ENCODE measurements at places on chromosomes 5 and 9.

DNA sequence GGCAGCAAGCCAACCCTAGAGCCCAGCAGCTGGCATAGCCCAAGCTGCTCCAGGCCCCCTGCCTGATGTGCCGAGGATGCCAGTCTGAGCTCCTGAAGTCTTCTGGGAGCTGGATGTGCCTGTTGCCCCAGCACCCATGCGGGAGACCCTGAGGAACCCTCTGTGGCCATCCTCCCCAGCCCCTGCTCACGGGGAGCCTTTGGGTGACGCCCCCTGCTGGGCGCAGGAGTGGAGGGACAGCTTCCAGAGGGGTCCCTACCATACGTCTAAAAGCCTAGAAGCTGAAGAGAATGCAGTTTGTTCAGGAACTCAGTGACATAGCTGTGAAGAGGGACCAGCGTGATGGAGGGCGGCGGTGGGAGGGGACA, 33.1 kb upstream of the MVB12B start:
- DNase-seq: no peak

DNA sequence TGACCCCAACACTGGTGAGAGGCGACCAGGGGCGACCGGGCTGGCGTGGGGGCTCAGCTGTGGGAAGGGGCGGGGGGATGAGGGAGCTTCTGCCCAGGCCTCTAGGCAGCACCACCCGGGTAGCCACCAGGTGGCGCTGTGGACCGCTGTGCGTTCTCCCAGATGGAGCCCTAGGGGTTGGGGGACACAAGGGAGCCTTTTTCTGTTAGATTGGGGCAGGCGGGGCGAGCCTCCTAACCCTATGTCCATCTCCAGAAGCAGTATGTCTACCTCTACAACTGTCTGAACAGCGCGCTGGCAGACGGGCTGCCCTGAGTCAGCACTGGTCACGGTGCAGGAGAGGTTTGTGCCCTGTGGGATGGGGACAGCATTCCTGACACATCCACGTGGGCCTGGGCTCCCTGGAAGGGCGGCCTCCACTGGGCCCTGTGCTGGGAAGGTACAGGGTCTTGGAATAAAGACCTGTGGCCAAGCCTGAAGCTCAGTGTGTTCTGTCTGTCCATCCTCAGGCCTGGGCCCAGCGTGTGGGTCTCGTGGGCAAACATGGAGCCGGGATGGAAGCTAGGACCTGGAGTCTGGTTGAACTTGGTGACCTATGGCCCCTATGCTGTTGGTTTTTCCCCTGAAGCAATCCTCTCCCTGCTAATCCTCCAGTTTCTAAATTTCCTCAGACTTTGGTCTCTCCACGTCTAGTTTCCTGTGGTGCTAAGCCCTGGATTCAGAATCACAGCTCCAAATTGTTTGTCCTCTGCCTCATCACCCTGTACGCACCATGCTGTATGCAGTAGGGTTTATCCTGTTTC, 23.1 kb upstream of the SPTLC1 start:
- peak; percentile 69 for DNase-seq

- DNase-seq: peak; percentile 26
These were observed 213.3 kb upstream of the FBXL7 start for GRCh38 chr5:15286650-15287049.

DNA sequence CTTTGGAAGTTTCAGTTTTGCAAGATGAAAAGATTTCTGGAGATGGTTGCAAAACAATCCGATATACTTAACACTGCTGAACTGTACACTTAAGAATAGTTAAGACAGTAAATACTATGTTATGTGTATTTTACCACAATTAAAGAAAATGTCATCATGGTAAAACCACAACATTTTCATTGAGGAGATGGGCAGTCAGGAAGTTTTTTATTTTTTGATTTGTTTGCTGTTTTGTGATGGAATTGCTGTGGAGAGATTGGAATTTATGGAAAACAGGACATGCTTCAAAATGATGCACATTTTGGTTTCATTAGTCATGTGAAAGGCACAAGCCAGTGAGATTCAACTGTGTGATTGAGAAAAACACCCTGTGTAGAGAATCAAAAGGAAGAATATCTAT, 90.5 kb upstream of the AGXT2 start:
- DNase-seq: no peak

DNA sequence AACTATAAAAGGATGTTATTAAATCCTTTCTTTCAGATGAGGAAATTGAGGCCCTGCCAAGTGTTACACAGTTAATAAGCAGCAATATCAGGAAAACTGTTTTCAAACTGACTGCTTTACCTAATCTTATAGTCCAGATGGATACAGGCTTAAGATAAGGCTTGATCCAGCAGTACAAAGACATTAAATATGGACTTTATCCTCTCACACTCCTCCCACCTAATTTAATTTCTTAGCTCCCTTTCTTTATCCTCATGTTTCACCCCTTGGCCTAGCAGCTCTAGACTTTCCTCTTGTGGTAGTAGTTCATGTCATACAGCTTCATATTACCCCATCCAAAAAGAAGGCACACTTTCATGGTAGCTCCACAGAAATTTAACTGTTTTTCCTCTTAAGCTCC, 164.5 kb downstream of the BAAT start:
- no peak for DNase-seq

DNA sequence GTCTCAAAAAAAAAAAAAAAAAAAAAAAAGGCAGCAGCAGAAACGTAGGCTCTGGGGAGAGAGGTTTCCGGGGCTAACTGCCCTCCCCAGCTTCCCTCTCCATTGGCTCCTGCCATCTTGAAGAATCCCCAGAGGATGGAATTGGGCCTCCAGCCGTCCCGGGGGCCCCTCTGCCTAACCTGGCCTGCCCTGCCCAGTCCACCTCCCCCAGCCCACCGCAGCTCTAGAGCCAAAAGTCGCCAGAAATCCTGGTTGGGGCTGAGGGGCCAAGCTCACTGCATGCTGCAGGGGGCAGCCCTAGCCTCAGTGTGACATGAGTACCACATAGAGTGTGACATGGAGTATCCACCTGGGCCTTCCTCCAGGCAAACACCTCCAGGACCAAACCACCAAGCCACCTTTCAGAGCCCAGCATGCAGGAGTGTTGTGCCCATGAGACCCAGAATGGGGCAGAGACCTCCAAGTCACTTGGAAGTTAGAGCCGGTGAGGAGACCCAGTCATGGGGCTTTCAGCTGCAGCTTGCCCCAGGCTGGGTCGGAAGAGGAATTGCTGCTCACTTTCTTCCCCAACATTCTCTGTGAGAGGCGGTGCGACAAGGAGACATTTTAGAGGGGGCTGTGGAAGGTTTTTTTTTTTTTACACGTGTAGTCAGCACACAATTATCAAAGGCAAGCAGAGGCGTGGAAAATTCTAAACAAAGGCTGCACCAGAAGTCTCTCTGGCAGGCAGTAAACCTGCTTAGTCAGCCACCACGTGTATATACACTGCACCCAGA, 17.6 kb downstream of the CD74 start:
- no peak for DNase-seq

DNA sequence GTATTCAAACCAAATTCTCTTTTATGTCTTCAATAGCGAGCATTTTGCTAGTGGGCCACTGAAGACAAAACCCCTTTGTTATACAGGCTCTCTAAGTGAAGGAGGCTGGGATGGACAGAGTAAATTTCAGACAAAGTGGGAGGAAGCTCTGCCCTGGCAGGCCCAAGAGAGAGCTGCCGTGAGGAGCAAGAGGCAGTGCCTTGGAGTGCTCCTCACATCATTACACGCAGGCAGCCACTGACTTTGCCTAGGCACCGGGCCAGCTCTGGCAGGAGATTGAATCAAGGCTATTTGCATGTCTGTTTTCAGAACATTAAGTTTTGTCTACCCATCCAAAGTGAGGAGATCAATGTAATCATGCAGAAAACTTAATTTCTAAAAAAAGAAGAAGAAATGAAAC, 167.7 kb downstream of the CCDC192 start:
- peak; percentile 41 for DNase-seq

- no peak for DNase-seq
These were observed 125.8 kb upstream of the SLC25A48 start for GRCh38 chr5:135708481-135709207.

GRCh38 chr5:132410451-132411303, 41.2 kb downstream of the SLC22A5 start:
- DNase-seq: peak; percentile 79

GRCh38 chr9:8613346-8613825, 813.8 kb upstream of the DMAC1 start:
- DNase-seq: no peak

DNA sequence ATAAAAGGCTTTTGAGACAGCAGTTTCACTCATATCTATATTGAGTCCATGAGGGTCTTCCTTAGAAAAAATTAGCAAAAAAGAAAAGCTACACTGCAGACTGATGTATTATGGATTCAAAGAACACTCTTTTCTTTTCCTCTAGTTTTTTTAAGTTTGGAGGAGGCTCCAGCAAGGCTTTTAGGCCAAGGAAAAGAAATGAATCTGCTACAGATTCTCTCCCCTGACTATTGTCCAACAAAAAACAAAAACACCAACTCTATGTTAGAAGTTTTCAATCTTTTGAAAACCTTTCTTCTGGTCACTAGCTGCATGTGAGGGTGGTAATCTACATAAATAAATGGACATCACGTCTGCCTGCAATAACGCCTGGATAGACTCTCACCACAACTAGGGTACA, 310.4 kb downstream of the ARL15 start:
- no peak for DNase-seq

DNA sequence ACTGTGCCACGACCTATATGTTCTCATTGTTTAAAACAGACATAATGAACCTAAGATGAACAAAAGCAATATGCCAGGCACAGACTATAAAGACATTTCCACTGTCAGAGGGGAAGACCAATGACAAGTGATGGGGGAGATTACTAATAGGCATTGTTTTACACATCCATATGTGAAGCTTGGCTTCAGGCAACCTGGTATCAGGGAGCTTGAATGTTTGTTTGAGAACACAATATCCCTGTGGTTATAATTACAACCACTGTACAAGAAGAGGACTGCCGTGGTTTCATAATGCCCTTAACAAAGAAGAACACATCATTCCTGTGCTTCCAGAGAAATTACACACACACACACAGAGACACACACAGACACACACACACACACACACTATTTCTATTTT, 385.7 kb downstream of the BNC2 start:
- DNase-seq: no peak

DNA sequence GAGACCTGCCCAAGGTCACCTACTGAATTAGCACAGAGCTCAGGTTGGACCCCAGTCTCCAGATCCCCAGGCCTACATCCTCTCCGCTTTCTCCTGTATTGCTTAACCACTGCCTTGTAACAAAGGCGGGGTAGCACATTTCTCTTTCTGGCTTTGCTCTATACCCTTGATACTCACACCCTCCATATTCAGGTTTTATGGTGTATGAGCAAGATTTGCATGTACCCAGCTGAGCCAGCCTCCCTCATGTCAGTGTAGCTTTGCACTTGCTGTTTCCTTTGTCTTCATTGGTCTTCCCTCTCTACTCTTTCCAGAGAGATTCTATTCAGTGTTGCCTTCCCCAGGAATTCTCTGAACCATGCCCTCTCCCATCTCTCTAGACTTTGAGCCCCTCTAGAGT, 19.6 kb upstream of the ZCCHC7 start:
- no peak for DNase-seq

- DNase-seq: no peak
These were observed 183.2 kb upstream of the POU5F2 start for GRCh38 chr5:93924628-93925027.

DNA sequence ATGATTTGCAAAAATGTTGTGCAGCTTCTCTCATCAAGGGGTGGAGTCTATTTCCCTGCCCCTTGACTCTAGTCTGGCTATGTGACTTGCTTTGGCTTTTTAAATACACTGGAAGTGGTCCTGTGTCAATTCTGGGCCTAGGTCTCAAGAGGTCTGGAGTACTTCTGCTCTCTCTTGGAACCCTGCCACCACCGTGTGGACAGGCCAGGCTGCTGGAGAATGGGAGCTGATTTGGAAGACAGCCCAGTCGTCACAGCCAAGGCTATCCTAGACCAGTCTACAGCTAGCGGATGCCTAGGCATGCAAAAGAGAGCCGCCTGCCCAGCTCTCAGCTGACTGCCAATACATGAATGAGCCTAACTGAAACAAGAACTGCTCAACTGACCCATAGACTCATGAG, 56.7 kb upstream of the CLINT1 start:
- DNase-seq: peak; percentile 77

DNA sequence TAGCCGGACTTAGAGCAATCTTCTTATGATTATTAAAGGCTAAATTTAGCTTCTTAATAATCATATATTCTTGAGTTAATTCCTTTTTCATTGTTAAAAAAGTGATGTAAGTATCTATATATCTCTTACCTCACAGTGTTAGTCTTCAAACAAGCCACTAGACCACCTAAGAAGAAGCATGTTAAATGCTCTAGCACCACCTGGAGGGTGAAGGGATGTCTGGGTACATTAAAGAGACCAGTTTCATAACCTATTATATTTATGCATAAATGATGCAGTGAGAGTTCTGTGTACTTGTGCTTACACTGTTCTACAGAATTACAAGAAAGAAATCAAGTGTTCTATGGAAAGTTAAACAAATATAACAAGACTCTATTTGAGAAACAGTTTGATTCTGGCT, 55.9 kb upstream of the SLCO6A1 start:
- DNase-seq: no peak

DNA sequence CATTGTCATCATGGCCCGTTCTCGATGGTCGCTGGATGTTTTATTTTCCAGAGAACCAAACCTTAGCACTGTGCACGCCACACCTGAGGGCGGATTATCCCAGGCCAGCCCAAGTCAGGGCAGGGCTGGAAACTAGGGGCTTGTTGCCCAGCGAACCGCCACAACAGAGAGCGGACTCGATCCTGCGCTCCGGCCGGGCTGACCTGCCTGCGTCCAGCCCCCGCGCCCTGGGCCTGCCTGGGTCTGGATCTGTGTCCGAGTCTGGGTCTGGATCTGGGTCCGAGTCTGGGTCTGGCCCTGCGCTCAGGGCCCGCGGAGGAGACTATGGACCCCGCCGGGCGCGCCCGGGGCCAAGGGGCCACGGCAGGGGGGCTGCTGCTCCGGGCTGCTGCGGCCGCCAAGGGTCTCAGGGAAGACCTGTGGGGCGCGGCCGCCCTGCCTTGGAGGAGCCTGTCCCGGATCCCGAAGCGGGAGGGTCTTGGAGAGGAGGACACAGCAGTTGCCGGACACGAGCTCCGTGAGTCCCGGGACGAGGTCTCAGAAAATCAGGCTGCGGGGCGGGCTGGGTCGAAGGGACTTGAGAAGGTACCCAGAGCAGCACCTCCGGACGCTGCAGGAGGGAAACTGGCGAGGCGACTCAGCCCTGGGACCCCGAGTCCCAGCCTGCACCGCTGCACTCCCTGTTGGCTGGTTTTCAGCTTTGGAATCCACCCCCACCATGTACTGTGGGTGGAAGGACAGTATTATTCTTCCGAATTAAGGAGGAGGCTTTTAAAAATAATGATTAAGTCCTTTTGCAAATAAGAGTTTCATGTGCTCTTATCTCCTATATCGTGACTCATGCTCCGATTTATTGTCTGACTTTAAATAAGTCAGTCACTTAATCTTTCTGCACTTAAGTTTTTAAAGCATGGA, at the start of gene ANKDD1B:
Gene ANKDD1B (plus strand): TSS at position 143 of the 915 bp plus-strand sequence. CDS start 182 bp downstream, at position 325.
- no peak for DNase-seq

- DNase-seq: no peak
These were observed 114.3 kb upstream of the PCSK5 start for GRCh38 chr9:75775966-75776691.

- DNase-seq: no peak
These were observed 248.4 kb downstream of the CYLC2 start for GRCh38 chr9:103243553-103243952.

- DNase-seq: no peak
These were observed 56.2 kb downstream of the MAP1B start for GRCh38 chr5:72163349-72163983.

- no peak for DNase-seq
These were observed 69.3 kb downstream of the OLFM1 start for GRCh38 chr9:135156525-135157510.

All from C1 segment of cervical spinal cord (tissue), 14 donors.